ENCODE measurements at places on chromosomes 13 and 19. TPM values are rescaled to one million over a fixed set of nuclear protein-coding genes. Genes with fewer than 3 reads are reported as not detected.

Gene EMC10
- total RNA-seq: 11.3 TPM

Gene ANGPTL4
- total RNA-seq: 1.9 TPM

Gene MYO1F
- 0.18 TPM for total RNA-seq

Gene COX6B2
- total RNA-seq: not detected

Gene TMEM238
- not detected for total RNA-seq

Gene TNNT1
- 1.3 TPM for total RNA-seq

Gene LILRB2
- total RNA-seq: not detected

Gene SCEL
- total RNA-seq: not detected

Gene CLEC4M
- total RNA-seq: not detected

Gene C19orf73
- 0.28 TPM for total RNA-seq

Gene CEACAM16
- not detected for total RNA-seq

Gene SIGLECL1
- total RNA-seq: not detected

Gene IGSF23
- total RNA-seq: not detected

Gene APC2
- total RNA-seq: 0.36 TPM

DNA sequence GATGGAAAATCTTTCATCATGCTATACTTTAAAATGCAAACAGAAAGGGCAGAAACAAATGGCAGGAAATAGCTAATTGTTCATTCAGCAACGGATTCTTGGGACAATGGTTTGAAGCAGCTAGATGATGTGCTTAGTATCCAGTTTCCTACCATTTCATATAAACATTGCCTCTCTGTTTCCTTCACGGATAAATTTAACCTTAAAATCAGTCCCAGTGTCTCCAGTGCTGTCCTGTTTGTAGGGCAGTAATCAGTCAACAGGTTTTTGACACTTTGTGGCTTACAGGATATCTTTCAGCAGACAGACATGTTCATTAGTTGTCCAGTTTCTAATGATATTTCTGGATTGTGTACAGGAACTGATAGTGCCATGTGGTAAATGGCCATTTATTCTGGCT lies 24.7 kb upstream of the RB1 start:
- DNase-seq: no peak

DNA sequence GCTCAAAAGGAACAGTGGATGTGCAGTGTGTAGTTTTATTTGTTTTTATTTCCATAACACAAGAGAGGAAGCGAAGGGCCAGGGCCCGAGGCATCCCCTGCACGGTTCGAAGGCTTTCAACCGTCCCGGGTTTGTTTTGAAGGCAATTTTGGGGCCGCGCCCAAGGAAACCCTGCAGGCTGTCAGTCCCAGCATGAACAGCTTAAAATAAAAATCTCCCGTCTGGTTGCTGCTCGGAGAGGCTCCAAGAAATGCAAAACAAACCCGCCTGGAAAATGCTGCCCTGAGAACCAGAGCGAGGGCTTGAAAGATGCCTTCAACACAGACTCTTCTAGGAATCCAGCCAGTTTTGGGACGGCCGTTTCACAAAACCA lies 16.0 kb downstream of the LSM4 start:
- DNase-seq: no peak

DNA sequence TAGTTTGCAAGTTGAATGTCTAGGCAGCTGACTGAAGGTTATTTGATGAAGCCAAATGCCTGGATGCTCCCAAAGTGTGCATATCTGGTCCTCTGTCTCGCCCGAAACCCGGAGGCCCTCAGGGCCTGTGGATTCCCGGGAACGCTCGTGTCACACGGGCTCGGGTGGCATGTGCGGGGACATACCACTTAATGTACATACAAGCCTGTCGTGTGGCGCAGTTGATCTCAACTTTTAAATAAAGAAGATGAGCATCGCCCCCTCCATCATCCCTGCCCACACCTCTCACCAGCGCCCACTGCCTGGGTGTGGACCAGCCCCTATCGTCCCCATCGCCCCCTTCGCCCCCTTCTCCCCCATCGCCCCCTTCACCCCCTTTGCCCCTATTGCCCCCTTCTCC lies 33.9 kb downstream of the ATP11A start:
- no peak for DNase-seq

DNA sequence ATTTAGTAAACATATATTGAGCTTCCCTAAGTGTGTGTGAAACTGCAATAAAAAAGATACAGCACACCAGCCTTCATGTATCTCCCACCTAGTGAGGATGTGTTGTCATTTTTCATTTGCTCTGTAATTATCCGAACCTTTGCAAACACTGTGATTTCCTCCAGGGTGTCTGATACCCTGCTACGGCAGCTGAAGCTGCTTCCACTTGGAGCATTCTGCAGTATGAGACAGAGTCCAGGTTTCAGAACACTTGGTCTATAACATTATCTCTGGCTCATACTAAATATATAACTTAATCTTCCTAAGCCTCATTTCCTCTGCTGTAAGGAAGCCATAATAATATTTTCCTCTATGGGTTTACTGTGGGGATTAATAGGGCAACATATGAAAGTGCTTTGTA lies 1338.1 kb upstream of the SLC10A2 start:
- no peak for DNase-seq

DNA sequence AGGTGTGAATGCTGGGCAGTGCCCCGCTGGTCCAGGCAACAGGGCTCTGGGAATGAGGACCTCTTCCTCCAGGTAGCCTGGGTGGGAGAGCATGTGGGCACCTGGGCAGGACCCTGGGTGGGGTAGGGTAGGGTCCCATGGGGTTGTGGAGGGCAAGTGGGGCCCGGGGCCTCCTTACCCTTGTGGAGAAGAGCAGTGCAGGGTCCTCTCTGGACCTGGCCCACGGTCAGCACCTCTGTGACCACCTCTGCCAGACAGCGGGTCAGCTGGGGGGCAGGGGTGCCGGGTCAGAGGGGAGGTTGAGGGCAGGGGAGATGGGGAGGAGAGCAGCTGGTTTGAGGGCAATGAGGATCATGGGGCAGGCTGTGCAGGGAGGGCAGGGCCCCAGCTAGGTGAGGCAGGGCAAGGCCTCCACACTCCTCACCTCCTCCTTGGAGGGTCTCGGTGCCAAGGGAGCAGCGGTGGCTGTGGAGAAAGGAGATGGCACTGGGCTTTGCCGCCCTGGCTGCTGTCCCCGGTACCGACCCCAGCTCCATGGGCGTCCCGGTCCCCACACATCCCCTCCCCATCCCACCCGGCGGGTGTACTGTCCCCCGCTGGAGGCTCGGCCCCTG lies 491 bp downstream of the CCER2 start:
- no peak for DNase-seq

DNA sequence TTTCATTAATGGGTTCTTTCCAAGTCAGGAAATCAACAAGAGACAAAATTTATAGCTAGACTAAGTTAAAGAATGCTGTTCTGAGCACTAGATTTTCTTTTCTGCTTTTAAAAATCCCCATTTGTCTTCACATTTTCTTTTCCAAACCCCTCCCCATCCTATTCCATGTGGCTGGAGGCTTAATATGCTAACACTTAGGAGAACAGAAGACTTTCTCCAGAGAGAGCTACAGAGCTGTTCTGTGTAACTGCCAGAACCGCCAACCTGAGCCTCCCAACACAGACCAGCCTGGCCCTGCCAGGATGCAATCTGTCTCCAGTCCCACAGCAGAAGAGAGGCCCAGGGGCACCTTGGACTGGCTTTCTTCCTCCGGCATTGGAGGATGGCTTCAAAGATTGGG lies 264.1 kb downstream of the NDFIP2 start:
- no peak for DNase-seq

DNA sequence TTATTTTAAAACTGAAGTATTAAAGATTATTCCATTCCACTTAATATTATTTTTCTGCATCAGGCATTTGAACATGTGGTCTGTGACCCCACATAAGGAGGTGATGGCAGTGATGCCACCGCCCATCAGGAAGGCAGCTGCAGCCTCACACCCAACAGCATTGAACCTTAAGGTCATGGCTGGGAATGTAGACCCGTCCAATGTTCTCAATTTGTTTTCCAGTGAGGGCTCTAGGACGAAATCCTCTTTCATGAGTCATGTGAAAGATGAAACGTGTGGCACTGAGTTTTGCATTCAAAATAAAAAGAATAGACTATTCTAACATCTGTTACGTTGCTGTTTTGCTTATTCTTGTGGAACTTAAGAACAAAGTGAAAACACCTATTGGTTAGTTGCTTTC lies 74.5 kb upstream of the ANKRD10 start:
- DNase-seq: peak; percentile 33

GRCh38 chr13:85567909-85568308 lies 231.3 kb downstream of the SLITRK6 start:
- no peak for DNase-seq

DNA sequence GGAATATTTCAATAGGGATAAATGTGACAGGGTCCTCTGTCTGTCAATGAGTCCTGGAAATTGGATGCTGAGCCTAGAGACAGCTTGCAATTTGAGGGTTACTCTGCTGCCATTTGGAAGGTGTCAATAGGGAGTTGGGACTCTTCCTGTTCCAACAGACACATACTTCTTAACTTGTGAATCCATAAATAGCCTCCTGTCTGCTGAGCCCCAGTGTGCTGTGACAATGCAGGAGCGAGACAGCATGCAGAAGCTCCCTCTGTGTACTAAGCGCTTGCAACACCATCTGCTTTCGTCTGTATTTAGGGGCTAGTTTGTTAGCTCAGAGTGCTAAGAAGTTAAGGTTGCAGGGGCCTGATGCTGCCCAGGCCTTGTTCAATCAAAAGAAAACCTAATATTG lies 58.5 kb upstream of the GPR12 start:
- no peak for DNase-seq

- DNase-seq: peak; percentile 72
These were observed 82.6 kb downstream of the PCDH9 start for GRCh38 chr13:67147342-67148133.

DNA sequence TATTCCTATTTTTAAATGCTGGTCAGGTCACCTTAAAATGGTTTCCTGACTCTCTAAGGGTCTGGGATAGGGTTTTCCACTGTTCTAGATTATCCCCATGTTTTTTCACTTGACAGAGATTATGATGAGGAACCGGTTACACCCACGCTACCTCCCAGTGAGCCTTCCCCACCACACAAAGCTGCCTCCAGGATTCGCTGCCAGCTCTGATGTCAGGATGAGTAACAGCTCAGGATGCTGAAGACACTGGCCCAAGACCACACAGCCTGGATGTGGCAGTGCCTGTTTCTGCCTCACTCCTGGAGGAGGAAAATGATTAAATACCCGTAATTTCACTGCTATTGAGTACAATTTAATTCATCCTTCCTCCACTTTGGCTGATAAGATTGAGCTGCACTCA lies 22.9 kb downstream of the ZNF114 start:
- peak; percentile 93 for DNase-seq

DNA sequence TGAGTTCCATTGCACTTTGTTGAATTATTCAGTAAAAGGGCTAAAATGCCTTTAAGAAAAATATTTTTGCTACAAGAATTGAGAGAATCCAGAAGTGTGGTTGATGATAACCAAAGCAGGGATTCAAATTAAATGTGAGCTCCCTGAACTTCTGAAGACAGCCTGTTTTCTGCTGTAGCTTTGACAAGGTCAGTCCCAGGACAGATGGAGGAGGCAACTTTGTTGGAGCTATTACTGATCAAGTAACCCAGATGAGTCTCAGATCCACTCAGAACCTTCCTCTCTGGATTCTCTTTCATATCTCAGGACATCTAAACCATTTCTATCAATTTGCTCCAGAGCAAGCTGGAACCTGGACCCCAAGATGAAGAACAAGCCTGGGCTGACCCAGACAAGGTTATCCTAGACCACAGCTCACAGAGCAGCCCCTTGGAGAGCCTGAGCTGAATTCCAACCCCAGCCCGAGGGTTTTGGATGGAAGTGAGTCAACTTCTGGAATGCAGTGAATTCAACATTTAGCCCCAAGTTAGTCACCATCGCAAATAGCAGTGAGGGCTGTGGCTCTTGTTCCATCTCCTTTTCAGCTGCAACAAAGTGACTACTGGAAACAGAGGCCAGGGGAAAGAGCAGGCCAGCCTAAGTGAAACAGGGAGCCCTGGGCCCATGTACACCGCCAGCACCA lies 137.8 kb upstream of the TSC22D1 start:
- peak; percentile 94 for DNase-seq

- DNase-seq: peak; percentile 69
These were observed 25.9 kb downstream of the RCN3 start for GRCh38 chr19:49553451-49554271.

GRCh38 chr13:59547950-59548349 lies 615.8 kb downstream of the DIAPH3 start:
- no peak for DNase-seq

- peak; percentile 91 for DNase-seq
These were observed 20.9 kb downstream of the KLHL26 start for GRCh38 chr19:18657590-18658365.

- peak; percentile 65 for DNase-seq
These were observed 10.0 kb upstream of the IGFL3 start for GRCh38 chr19:46134527-46134926.
